ENCODE measurements at places on chromosomes 6 and 20.

DNA sequence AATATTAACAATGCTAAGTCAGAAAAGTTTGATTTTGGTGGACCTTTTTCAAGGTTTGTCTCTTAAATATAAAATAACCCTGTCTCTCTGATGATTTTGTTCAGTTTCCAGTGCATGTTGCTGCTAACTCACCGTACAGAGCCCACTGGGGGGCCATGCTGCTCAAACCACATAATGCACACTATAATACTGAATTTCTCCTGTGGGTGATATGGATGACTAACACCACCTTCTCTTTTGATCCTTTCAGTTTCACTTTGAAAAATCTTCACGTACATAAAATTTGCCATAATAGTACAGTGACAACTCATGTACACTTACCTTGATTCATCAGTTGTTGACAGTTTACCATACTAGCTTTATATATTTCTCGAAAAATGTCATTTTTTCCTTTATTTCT, 506.6 kb upstream of the MAN1A1 start:
- DNase-seq = no peak

DNA sequence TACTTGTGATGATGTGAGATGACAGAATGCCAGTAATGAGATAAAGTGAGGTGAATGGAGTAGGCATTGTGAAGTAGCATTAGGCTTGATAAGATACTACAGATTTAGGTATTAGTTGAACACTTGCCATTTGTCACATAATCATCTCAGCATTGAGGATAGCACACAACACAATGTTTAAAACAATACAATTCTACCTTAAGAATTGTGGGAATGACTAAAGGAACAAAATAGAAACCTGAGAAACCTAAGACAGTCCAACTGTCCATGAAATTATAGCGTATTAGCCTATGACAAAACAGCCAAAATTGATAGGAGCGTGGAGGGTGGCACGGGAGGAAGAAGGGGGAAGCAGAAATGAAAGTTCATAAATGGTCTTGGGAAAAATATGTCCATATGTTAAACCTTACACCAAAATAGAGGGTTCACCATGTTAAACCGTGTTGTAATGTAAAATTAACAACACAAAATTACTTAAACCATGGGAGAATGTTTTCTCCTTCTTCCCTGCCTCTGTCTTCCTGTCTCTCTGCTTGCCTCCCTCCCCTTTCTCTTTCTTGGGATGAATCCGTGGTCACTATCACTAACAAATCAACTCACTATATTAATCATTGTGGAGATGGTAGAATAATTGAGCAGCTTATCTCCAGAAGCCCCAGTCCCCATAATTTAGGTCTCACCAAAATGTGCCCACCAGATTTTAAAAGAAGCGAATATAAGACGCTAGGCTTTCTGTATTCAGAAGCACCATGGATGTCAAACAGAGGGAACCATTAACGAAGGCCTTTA, 33.0 kb upstream of the HFE start:
- no peak for DNase-seq

- DNase-seq = peak; percentile 51
These were observed at the start of gene TPBG for GRCh38 chr6:82363428-82364086. Gene TPBG (plus strand): TSS chr6:82363817. CDS start chr6:82364962, 1,145 bp downstream.

DNA sequence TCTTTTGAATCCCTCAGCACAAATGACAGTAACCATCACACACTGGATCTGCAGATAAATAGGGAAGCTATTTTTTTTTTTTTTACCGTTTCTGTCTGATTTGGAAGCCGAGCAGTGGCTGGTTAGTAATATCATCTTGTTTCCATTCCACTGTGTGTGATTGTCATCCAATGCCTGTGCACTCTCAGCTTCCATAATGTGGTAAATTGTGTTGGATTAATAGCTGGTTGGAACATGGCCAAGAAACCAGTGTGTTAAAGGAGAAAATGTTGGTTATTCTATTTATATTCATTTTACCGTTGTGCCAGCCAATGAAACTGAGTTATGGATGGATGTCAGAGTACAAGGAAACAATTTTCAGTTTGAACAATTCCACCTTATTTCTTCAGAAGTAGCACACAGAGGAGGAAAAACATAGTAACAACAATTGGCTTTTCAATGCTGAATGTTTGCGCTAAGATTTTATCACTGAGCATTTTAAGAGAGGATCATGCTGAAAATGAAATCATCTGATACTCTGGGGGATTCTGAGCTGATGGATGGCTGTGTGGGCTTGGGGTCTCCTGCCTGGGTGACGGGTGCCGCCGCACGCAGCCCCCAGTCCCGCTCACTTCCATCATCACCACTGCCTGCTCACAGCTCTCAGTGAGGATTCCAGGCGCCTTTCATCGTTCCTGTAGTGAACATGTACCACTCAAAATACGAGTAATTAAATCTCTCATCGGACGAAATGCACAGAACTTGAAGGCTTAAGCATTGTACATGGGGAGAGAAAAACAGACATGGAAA, 40.7 kb upstream of the EXOC2 start:
- no peak for DNase-seq

DNA sequence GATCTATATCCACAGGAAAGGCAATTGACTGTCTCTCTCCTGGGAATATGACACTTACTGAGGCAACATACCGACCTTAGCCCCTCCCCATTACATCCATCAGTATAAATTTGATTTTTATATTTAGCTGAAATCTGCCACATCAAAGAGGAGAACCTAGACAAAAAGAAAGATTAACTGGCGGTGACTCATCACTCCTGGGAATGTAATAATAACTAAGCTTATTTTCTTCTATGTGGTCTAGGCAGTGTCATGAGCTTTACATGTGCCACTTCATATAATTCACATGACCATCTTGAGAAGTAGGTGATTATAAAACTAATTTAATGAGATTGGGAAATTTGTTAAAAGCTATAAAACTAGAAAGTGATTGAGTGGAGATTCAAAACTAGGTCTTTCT, 520.0 kb upstream of the HS3ST5 start:
- DNase-seq = no peak

- DNase-seq = no peak
These were observed 169.5 kb downstream of the OTOR start for GRCh38 chr20:16917636-16918035.
